ENCODE measurements at places on chromosomes 2 and 18.

DNA sequence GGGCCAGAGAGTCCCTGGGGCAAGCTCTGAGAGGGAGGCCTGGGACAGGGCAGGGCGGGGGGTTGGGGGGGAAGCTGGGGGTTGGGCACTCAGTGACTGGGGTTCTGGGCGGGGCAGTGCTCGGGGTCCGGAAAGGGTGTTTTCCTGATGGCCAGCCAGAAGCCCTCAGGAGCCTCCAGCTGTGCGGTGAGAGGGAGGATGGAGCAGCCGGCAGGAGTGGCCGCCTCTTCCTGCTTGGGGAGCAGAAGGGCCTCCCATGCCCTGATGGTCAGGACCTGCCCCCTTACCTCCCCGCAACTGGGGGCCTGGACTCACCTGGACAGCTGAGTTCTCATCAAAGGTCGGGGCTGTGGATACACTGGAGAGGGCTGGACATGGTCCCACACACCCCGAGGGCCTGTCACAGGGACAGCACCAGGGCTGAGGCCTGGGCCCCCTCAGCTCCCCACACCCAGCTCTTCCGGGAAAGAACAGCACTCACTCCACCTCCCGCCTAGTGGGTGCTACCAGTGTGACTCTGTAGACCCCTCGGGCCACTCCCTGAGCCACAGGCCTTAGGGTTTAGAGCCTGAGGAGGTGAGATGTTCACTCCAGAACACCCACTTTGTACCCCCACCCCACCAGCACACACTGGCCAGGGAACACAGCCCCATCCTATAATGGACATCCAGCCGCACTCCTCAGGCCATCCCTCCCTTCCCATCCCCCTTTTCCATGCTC lies 6.7 kb downstream of the SFTPB start:
- no peak for DNase-seq

GRCh38 chr2:23550553-23550952 lies 165.6 kb downstream of the KLHL29 start:
- no peak for DNase-seq

DNA sequence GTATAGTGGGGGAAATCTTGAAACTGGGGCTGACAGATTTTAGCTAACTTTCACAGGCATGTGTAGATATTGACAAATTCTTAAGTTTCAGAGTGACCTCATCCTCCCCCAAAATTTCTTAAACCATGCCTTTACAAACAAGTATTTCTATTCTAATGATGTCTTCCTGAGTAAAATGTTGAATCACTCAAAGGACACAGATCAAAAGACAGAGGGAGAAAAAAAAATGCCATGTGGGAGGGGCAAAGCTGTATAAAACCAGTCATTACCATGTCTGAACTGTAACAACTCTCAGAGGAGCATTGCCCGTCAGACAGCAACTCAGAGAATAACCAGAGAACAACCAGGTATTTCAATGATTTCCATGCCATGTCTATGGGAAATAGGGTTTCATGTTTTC lies at the start of gene SERPINB2:
Gene SERPINB2, plus strand, starts transcription at position 282 of the 400 bp plus-strand sequence. CDS start 3,740 bp downstream, outside the sequence.
- no peak for DNase-seq

DNA sequence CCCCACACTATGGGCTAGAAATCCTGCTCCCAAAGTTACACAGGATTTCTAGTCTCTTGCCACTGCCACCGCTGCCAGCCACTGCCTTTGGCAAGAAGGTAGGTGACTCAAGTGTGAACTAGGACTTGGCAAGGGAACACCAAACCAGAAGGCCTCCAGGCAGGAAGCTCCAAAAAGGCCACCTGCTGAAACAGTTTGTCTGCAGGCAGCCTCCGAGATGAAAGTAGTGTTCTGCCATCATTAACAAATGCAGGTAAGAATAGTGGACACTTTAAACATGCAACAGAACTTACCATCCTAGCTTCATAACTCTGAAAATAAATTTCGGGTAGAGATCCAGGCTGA lies 3.9 kb downstream of the ANKRD44 start:
- DNase-seq, result peak; percentile 48

- DNase-seq, result no peak
These were observed 5.2 kb upstream of the ARID5A start for GRCh38 chr2:96531366-96531765.

- no peak for DNase-seq
These were observed 38.5 kb downstream of the PARD3B start for GRCh38 chr2:204583773-204584172.

GRCh38 chr2:58447586-58447985 lies 206.5 kb upstream of the FANCL start:
- DNase-seq, result no peak

- DNase-seq, result no peak
These were observed 15.4 kb downstream of the UBE2F start for GRCh38 chr2:237982039-237982725.

DNA sequence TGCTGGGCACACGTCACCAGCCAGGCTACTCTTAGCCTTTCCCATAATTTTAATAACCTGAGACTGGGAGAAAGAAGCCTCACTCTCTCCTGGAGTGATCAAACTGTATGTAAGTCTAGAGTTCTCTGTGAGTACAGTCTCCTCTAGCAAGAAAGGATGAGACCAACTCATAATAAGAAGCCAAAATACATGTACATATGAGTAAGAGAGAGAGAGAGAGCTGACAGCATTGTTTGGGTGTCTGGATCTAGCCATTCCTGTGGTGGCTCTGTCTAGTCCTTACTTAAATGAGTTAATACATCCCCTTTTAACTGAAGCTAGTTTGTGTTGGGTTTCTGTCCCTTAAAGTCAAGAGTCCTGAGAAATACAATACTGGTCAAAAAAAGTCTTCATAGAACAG lies 26.0 kb upstream of the ANXA4 start:
- DNase-seq, result no peak

DNA sequence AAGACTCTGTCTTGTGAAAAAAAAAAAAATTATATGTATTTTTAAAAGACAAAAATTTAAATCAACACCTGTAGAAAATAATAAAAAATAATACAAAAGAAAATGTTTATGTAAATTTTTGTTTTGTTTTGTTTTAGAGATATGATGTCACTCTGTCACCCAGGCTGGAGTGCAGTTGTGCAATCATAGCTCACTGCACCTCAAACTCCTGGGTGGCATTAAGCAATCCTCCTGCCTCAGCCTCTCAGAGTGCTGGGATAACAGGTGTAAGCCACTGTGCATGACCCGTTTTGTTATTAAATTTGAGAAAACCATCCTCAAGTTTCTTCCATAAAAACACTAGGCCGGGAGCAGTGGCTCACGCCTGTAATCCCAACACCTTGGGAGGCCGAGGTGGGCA lies 56.2 kb upstream of the B3GNT7 start:
- no peak for DNase-seq

All from CD4-positive, alpha-beta T cell treated with Interleukin-2 at 100 ng/mL for 4 hours (primary cell).